ENCODE measurements at places on chromosomes 5 and 9.

DNA sequence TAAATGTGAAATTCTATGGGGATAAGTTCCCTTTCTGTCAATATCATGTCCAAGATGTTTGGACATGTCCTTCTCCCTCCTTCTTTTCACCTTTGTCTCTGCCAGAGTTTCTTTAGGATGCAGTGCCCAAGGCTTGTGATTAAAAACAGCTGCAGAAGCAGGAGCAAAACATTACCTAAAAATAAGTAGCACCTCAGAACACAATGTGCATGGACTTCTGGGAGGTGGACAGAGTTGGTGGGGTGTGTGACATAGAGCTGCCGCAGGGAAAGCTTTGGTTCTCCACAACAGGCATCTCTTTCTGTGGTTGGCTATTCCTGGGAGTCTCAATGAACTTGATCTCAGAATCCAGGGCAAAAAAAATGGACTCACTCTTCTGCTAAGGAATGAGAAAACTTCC is 97.0 kb downstream of the SEC61B start:
- no peak for DNase-seq

DNA sequence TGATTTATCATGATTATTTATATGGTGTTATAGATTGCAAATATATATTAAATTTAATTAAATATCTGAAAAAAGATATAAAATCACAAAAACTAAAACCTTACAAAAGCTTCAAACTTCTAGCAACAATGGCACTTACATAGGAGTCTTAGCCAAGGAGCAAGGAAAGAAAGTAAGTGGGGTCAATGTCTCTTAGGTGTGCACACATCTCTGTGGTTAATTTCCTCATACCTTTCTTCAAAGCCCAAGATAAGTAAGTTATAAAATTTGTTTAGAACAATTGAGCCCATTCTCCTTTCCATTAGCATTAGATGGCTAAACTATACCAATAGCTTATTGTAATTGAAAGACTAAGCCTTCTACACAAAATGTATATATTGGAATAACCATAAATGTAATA is 161.6 kb upstream of the PDE4D start:
- DNase-seq = no peak

- no peak for DNase-seq
These were observed 119.5 kb upstream of the CTNND2 start for GRCh38 chr5:12023614-12024241.

DNA sequence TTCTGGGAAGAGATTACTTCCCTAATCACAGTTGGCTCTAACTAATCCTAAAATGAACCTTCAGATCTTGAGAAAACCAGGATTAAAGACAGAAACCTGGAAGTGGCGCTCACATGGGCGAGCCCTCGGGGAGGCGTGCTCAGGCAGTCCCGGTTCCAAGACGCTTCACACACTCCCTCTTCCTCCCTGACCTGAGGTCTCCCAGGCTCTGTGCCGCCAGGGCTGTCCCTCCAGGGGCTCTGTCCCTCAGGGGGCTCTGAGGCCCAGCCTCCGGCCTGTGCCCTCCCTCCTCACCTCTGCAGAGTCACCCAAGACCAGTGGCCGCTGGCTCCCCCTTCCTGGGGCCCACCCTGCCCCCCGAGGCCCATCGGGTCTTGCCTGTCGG is 10.2 kb downstream of the SLC9A3 start:
- DNase-seq = no peak

DNA sequence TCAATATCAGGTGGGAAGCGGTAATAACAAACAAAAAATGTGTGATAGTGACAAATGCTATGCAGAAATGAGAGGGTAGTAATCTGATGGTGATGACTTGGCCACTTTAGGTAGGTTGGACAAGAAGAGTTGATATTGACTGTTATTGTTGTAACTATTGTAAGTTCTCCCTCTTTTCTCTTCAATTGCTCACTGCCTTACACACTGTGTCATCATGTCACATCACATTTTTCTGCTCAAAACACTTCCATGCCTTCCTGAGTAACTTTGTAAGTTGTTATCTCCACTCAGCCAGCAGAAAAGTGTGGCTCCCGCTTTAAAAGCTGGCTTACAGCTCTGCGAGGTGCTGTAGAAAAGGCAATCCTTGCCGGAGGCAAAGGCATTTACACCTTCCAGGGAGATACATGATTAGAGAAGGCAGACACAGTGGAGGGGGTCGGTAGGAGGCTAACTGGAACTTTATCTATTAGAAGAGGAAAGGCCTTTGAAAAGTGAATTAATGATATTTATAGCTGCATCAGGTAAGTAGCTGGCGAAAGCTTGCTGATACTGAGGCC is 85.2 kb upstream of the CLINT1 start:
- no peak for DNase-seq

GRCh38 chr9:125536167-125536772 is 170.7 kb downstream of the MAPKAP1 start:
- DNase-seq = no peak

GRCh38 chr5:386432-387341 is 56.3 kb upstream of the EXOC3 start:
- DNase-seq = no peak
